ENCODE measurements at places on chromosomes 5 and 9. TPM values are rescaled to one million over a fixed set of nuclear protein-coding genes. Genes with fewer than 3 reads are reported as not detected.

DNA sequence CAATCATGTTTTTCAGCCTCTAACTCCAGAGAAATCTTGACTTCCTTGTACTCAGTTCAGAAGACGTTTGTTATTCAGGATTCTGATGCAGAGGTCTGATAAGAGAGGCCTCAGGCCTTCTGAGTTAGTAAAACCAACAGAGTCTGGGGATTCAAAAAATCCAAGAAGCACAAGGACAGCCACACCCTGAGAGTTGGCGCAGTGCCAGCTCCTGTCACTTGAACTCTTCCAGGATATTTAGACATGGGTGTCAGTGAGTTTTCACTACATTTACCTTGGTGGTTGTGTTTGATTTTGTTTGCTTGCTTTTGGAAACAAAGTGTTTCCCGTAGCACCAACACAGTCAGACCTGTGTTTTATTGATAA, 41.6 kb upstream of the PDE8B start:
- no peak for DNase-seq
- peaks cover 2% of the 10 kb centered on the region for H3K27me3 ChIP-seq
- no peak overlapping the region for H3K27ac ChIP-seq

GRCh38 chr9:105431424-105432246, 16.2 kb upstream of the FSD1L start:
- no peaks in the 10 kb centered on the region for H3K27me3 ChIP-seq
- H3K4me1 ChIP-seq, result peaks cover 6% of the 10 kb centered on the region
- H3K4me3 ChIP-seq, result no peak overlapping the region
- no peaks in the 10 kb centered on the region for H3K36me3 ChIP-seq

The HBEGF gene
- total RNA-seq, result 22.6 TPM

GRCh38 chr5:64505769-64506566, at the start of gene RGS7BP:
RGS7BP (plus strand) TSS chr5:64506015; CDS start chr5:64506625, 610 bp downstream.
- peak within 1 kb of the TSS; percentile 83 for H3K4me3 ChIP-seq
- H3K4me1 ChIP-seq, result peaks cover 5% of the 10 kb centered on the region
- H3K36me3 ChIP-seq, result no peaks in the 10 kb centered on the region
- DNase-seq, result peak; percentile 64
- no peak within 1 kb of the TSS for H3K27ac ChIP-seq

DNA sequence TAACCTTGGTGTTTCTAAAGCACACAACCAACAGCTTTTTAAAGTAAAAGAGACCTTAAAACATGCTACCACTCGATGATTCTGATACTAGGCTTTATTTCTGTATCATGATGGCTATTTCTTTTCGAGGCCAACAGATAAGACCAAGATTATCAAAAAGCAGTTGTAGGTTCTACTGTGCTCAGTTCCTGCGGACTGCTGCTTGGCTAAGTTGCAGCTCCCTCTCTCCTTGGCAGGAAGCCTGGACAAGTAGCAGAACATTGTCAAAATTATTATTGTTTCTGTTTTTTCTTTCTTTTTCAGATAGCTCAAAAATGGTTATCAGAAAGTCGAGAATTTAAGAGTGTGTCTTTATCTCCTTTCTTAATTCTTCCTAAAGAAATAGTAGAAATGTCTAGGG, 607.6 kb downstream of the PTPRD start:
- DNase-seq, result no peak
- peaks cover 2% of the 10 kb centered on the region for H3K4me1 ChIP-seq
- H3K36me3 ChIP-seq, result no peaks in the 10 kb centered on the region
- no peak overlapping the region for H3K27ac ChIP-seq
- no peak overlapping the region for H3K4me3 ChIP-seq
- H3K27me3 ChIP-seq, result no peaks in the 10 kb centered on the region

GRCh38 chr5:14063138-14063537, 80.0 kb upstream of the TRIO start:
- H3K27ac ChIP-seq, result no peak overlapping the region
- DNase-seq, result no peak
- H3K27me3 ChIP-seq, result peaks cover 1% of the 10 kb centered on the region
- no peak overlapping the region for H3K4me3 ChIP-seq
- H3K4me1 ChIP-seq, result no peaks in the 10 kb centered on the region

All from endothelial cell (in vitro differentiated cells).